ENCODE measurements at places on chromosomes 1 and 21. TPM values are rescaled to one million over a fixed set of nuclear protein-coding genes. Genes with fewer than 3 reads are reported as not detected.

DNA sequence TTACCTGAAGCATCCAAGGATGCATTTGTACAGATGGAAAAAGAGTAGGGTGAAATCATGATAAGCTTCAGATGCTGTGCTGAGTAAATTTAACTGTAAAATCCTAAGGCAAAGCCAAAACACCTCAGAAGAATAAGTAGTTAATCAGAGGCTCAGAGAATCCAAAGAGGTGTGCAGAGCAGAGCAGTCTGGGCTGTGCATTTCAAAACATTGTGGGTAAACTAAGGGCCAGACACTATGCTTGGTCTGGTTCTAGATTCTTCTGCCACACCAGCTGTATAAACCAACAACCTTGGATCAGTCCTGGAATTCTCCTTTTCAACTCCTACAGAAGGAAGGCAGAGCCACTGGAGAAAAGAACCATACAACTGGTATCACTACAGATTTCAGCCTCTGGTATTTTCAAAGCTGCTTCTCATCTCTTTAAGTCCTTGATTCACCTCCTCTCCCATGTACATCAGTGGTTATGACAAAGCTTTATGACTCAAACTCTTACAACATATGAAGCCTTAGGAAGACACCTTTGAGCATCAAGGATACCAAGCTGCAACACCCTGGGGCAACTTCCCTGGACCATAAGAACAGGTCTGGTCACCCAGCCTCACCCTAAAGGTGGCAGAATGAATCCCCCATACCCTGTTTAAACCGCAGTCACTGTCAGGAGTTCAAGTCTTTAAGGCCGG lies 11.6 kb upstream of the HIPK1 start:
- no peak for ATAC-seq

DNA sequence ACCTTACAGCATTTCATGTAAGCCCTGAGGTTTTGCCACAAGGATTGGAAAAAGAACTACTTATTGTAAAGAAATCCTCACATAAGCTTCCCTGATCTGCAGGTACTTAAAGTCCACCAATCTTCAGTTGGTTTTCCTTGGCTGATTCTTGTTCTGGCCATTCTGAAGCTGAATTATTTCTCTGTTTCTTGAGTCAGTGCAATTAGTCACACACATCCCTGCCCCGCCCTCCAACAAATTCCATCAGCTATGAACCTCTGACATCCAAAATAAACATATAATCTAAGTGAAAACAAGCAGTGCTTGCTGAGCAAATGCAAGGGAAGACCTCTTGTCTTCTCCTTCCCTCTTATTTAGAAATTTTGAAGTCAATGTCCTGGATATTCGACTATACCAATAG lies 8.2 kb upstream of the FNDC7 start:
- ATAC-seq: peak; percentile 86

- ATAC-seq: peak; percentile 99
Measured at GRCh38 chr1:46333300-46334029, 7.1 kb upstream of the NSUN4 start.

DNA sequence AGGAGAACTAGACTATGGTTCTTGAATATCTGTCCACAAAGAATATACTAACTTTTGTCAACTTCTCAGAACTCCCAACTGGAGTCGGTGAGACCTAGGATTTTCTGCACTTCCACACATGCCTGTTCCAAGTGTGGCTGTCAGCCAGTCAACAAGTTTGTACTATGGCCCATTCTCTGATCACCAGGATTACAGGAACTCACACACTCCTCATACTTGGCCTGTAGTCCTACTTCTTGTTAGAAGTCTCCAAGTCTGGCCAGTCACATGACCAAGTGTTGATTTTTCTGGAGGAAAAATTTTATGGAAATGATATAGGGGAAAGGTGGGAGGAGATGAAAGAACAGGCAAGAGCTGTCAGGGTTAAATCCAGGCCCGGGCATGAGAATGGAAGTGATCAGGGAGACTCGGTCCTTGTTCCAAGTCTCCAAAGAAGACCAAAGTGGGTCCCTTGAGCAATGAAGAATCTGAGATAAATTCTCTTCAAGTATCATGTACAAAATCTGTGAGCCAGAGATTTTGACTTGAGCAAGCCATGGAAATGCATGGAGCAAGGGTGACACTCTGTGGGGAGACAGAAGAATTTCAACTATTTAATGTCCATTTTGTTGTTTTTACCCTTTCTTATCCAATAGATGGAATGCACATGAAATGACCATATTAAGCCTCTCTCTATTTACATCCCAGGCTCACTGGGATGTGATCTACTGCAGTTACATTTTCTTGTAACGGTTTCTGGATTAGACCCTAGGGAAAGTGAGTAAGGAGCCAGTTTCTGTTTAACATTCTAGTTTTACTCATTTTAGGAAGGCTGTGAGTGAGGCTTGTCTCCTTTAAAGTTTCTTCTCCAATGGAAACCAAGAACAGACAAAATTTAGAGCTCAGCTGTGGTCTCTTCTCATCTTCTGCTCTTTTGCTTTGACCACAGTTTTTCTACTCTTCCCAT lies 320.9 kb downstream of the ASTN1 start:
- peak; percentile 57 for ATAC-seq

Gene SZT2
- 28.0 TPM for total RNA-seq
